ENCODE measurements at places on chromosomes 2 and 18.

DNA sequence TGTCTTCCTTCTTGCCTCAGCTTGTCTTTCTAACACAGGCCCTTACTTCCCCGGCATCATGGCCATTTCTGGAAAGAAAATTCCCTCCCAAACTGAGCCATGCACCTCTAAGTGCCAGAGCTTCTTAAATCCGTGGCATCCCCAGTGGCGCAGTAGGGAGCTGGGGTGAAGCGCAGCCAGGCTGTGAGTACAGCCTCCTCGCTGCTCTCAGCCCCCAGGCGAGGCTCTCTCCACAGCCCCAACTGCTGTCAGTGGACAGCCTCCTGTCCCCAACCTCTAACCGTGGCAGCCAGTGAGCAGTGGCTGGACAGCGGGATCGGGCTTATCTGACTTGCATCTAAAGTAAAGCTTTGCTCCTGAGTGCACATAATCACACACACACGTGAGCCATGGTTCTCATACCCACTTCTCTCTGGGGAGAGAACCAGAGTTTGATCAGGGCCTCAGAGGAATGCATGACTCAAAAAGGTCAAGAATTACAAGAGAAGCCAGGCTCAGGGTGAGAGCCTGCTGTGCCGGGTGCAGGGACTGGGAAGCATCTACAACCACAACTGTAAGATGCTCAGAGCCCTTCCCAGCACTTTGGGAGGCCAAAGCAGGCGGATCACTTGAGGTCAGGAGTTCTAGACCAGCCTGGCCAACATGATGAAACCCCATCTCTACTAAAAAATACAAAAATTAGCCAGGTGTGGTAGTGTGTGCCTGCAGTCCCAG is 50.7 kb downstream of the SFXN5 start:
- DNase-seq, result no peak

GRCh38 chr2:105933906-105934305 is 189.2 kb downstream of the NCK2 start:
- no peak for DNase-seq

GRCh38 chr2:10915731-10916276 is 4.1 kb downstream of the KCNF1 start:
- DNase-seq, result no peak

DNA sequence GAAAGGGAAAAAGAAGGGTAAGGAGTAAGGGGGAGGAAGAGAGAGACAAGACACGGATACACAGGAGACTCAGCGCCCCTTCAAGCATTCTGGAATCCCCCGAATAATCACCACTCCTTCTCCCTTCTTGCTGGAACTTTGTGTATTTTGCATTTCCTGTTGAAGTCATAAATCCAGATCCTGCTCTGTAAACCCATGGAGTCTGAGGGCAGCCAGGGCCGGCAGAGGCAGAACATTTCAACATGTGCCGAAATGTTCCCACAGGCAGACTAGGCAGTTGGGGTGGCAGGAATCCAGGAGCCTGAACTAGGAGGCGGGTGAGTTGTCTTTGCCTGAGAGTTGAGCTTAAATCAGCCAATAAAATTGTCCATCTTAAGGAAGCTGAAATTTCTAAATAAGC is 193.1 kb downstream of the SH3RF3 start:
- no peak for DNase-seq

DNA sequence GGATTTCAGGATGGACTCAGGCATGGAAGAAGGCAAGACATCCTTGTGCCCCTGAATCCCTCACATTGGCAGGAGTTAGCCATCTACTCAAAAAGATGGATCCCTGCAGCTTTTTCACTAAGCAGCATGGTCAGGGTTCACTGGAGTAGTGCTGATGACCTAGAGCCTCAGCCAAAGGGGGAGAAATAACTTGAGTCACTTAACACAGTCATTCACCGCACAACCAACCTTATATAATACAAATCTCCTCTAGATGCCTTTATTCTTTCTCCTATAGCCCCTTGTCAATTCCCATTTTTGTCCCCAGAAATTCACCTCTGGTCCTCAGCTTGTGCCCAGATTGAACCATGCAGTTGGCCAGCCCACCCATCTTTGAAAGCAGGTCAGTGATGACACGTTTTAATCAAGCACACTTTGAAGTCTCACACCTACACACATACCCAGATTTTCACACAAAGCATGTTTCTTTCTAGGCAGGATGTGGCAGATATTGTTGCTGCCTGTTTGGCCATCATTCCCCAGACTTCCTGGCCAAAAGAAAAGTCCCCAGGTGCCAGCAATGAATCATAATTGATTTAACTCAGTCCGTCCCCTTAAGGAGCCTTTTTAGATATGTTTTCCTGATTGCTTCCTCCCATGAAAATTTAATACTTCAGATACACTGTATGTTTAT is 84.2 kb downstream of the LBH start:
- DNase-seq, result no peak

DNA sequence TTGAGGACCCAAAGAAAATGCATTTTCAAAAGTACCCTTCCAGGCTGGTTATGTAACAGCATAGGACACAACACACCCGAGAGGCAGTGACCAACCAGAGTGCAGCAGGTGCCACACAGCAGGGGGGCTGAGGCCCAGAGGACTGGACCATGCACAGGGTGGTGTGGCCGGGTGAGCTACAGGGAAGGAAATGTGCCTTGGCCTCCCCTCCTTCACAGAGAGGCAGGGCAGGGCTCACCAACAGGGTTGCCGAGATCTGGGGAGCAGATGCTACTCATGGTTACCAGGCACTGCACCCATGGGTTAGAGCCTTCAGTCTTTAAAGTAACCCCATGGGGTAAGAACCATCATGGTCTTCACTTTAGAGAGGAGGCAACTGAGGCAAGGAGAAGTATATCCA is 158.4 kb downstream of the MSH2 start:
- no peak for DNase-seq

DNA sequence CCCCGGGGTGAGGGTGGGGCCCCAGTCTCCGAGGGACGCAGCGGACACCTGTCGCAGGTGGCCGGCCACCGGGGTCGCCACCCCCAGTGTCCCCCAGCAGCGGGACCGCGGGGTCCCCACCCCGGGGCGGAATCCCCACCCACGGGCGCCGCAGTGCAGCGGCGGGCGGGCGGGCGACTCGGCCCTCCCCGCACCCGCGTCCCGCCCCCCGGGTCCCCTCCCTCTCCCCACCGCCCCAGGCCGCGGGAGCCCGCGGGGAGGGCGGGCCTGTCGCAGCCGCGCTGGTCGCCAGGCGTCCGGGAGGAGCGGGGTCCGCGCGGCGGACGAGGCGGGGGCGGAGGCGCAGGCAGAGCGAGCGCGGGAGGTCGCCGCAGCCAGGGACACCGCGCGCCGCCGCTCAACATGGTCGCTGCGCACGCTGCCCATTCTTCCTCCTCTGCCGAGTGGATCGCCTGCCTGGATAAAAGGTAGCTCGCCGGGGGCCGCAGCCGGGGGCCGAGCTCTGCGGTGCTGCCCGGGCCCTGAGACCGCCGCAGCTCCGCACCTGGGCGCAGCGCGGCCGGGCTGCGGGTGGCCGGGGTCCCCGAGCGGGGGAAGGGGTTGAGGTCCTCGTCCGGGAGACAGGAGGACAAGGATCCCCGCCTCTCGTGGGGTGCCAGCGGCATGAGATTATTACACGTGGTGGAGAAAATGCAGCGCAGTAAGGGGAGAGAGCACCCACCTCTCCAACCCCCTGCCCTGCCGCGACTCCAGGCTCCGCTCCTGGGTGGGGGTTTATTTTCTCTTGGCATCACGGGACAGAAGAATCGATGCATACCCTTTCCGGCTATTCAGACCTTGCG is at the start of gene RAPGEF4:
Gene RAPGEF4, plus strand, starts transcription at position 264 of the 842 bp plus-strand sequence. Its CDS starts 139 bp downstream, at position 403.
- DNase-seq, result no peak

DNA sequence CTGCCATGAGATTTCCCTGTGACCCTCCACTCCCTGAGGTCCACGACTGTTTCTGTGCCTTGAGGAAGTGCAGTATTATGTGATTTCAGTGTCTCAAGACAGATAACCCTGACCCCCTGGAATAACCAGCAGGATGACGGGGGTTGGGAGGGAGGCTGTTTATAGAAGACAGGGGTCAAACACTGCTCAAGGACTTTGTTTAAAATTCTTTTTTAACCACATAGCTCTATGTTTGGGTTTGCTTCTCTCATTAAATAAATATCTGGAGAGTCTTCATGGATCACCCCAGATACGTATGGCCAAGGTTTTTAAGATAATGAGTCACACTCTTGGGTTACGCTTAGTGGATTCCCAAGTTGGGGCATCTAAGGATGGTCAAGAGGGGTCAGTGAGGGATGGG is 523.8 kb upstream of the TNP1 start:
- no peak for DNase-seq

DNA sequence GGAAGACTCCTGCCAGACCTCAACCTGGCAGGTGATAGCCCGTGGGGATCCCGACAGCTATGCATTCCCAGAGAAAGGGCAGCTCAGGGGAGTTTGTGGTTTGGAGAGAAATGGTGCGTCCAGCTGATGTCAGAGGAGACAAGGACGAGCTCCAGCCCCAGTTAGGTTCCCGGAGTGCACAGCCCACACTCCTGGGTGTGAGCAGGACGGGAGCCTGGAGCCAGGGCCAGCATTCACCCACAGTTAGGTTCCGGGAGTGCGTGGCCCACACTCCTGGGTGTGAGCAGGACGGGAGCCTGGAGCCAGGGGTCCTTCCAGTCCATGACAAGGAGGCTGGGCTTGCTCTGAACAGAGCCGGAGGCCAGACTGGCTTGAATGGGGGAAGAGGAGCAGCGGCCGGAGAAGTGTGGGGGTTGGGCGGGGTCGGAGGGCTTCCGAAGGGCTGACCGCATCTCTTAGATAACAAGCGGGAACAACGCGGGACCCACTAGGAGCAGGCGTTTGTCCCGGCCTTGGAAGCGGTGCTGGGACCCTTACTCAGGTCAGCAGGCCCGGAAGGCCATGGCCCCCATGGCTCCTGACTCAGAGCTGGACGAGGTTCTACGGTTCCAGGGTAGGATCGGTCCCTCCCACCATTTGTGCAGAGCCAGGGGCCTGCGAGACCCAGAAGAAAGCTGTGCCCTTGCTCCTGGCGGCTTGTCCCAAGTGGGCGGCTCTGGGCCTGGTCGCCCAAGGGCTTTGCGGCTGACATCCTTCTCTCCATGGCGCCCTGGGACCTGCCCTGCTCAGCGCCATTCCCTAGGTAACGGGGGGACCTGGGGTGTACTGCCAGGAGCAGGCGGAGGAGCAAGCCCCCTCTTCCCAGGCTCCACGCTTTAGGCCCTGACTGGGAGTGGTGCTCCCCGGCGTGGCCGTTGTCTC is 185.6 kb downstream of the RTP5 start:
- DNase-seq, result no peak

DNA sequence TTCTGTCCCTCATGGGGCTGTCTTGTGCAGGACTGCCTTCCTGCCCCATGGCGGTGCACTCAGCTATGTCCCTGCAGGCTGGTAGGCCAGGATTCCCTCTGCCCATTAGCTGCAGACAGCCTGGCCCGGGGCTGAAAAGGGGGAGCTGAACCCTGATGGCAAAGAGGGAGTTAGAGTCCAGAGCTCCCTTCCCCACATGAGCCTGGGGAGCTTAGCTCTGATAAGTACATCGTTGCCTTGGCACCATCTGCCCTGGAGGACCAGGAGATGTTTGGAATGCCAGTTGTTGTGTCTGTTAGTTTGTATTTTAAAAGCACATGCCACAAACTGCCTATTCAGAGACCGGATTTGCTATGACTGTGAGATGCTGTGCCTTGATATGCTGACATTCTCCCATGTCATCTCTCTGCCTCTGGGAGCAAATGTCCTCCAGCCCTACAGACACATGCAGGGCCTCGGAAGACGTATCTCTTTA is 65.1 kb upstream of the AFF3 start:
- DNase-seq, result no peak

DNA sequence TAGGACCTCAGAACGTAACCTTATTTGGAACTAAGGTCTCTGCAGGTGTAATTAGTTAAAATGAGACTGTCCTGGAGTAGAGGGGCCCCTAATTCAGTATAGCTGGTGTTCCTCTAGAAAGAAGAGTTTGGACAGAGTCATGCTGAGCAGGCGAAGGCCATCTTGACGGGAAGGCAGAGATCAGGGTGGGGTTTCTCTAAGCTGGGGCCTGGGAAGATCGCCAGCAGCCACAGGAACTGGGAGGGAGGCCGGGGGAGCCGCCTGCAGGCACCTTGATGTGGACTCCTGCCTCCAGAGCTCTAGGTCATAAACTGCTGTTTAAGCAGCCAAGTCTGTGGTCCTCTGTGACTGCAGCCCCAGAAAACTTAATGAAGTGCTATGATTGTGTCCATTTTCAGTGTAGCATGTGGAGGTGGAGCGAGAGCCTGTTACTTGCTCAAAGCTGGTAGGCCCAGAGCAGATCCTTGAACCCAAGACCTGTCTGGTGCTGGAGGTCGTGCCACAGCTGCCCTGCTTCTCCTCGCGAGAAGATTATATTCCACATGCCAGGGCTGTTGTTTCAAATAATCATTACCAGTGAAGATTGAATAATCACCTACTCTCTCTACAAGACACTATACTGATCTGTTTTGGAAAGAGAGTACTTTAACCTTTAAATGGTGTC is 105.7 kb downstream of the TPO start:
- DNase-seq, result no peak

DNA sequence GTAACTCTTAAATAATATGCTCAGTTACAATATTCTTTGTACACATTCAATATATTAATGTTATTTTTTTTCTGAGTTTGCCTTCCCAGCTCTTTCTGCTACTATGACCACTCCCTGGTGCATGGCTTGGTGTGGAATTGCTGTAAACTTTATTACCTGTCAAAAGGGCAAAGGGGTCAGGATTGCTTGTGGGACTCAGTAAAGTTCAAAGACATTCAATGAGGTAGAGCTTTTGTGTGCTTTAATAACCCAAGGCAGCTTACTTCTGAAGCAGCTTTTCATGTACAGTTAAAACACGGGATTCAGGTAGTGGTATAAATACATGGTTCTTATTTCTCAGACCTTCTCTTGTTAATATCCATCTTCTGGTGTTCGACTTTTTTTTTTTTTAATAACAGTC is 132.8 kb downstream of the MEIS1 start:
- no peak for DNase-seq

DNA sequence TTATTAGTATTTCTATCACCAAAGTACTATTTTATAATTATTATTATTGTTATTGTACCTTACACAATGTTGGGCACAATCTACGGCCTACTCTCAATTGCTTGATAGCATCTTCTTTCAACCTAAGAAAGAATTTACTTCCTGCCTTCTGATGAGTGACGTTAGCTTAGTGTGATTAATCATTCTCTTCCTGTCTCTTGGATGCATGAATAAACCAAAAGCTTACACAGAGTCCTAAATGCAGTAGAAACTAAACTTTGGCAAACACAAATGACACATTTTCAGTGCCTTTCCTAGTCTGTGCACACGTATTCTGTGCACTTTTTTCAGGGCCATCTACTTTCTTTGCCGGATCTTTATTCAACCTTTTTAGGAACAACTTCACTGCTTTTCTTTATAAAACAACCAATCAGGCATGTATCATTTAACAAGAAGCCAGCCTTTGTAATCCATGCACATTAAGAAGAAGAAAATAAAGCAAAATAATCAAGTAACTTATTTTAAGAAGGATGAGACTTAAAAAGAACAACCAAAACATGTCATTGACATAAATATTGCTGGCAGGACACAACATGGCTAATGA is 19.1 kb downstream of the TRAK2 start:
- DNase-seq, result no peak

GRCh38 chr18:55861266-55861665 is 273.3 kb upstream of the TCF4 start:
- peak; percentile 38 for DNase-seq
